Heart right ventricle (tissue), 16 donors: ENCODE measurements at places on chromosomes 2 and 18. TPM values are rescaled to one million over a fixed set of nuclear protein-coding genes. Genes with fewer than 3 reads are reported as not detected.

DNA sequence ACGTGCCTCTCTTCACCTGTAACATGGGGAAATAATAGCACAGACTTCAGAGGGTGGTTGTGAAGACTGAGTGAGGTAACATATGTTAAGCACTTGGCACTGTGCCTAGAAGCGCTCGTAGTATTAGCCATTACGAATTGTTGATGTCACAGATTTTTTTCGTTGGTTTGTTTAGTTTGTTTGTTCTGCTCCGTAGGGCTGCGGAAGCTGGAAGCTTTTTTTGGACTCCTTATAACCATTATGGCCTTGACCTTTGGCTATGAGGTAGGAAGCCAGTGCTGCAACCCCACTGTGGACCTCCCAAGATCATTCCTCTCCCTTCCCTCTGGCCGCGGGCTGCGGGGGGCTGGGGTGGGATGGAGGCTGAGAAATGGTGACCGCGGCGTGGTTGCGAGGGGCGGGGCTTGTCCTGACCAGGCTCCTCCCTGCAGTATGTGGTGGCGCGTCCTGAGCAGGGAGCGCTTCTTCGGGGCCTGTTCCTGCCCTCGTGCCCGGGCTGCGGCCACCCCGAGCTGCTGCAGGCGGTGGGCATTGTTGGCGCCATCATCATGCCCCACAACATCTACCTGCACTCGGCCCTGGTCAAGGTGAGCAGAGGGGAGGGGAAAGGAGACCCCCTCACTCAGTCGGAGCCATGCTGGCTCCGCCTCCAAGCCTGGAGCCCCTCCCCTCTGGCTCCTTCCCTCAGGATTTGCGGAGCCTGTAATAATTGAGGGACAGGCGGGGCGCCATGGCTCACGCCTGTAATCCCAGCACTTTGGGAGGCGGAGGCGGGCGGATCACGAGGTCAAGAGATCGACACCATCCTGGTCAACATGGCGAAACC is 5.5 kb downstream of the SLC11A1 start:
- peak; percentile 49 for DNase-seq

DNA sequence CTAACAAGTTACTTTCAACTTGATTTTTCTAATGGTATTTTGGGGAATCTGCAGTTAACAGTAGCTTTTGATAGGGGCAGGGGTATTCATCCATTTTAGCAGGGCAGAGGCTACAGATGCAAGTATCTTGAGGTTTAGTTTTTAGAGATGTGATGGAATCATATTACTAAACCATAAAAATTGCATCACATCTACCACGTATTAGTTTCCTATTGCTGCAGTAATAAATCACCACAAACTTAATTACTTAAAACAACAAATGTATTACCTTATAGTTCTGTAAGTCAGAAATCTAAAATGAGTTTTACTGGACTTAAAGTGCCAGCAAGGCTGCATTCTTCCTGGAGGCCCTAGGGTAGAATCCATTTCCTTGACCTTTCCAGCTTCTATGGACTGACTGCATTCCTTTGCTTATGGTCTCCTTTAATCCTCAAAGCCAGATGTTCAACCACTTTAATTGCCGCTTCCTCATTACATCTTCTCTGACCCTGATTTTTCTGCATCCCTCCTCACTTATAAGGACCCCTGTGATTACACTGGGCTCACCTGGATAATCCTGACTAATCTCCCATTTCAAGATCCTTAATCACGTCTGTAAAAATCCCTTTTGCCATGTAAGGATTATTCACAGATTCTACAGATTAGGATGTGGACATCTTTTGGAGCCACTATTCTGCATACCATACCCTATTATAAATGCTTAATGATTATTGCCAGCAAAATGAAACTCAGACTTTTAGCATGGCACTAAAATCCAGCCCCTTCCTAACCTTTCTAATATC is 21.9 kb upstream of the EXOC6B start:
- DNase-seq, result no peak

- DNase-seq, result no peak
Observed at GRCh38 chr2:113979191-113980128, 89.6 kb downstream of the ACTR3 start.

DNA sequence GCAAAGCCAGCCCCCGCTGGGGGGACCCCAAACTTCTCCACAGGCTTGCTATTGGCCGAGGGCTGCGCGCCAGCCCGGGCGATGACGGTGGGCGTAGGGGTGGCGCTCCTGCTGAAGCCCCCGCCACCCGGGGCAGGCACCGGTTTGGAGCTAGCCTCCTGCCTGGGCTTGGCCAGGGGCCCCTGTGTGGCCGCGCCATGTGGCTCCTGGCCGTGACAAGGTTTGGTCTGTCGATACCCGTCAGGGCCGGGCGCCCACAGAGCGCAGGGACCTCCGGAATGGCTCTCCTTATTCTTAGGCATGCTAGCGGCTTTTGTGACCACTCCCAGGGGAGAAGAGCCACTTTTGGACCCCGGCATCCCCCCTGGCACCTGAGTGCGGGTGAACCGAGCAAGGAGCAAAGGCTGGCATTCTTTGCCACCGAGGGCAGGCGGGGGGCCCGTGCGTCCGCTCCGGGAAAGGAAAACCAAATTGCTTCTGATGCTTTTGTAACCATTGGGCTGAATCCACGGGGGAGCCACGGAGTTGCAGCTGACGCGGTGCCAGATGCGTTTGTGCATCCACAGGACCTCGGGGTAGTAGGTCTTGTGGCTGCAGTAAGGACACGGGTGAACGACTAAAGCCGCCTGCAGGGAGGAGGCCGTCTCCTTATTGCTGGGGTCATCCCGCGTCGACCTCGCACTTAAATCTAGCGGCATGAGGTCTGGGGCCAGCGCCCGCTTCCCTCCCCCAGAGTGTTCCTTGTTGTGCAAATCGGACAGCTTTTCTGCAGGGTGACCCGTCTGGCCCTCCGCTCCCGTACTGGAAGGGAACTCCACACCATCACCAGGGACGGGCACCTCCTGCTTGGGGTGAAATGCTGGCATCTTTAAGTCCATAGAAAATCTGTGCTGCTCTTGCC is 115.6 kb downstream of the ZNF516 start:
- no peak for DNase-seq

DNA sequence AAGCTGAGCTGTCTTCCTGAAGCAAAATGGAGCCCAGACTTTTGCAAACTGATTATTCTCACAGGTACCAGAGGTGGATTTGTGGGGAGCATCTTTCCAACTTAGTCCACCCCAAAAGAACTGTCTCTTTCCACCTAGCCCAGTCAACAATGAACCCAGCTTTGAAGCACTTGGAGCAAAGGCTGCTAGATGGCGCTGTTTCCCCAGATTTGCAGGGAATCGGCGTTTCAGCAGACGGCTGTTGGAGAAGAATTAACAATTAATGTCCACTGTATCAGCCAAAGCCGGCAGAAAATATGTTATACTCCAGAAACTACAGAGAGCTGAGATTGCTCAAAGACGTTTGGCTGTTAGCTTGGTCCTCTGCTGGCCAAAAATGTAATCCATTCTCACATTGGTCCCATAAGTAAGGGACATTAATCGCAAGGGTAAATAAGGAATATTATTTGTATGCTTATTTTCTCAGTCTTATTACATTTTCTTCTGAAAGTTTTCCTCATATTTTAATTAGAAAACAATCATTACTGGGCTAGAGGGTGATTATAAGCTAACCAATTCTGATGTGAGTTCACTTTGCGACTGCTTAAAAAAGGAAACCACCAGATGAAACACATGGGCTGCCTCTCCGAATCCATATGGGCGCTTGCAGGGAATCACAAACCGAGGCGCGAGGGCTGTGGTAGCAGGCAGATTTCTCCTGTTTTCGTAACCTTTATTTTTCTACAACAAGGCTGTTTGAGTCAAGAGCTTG is 423.8 kb upstream of the MEX3C start:
- DNase-seq, result peak; percentile 28

- no peak for DNase-seq
Observed at GRCh38 chr2:1623906-1624445, 120.3 kb downstream of the PXDN start.

- DNase-seq, result no peak
Observed at GRCh38 chr2:214376618-214377285, 34.1 kb upstream of the VWC2L start.

DNA sequence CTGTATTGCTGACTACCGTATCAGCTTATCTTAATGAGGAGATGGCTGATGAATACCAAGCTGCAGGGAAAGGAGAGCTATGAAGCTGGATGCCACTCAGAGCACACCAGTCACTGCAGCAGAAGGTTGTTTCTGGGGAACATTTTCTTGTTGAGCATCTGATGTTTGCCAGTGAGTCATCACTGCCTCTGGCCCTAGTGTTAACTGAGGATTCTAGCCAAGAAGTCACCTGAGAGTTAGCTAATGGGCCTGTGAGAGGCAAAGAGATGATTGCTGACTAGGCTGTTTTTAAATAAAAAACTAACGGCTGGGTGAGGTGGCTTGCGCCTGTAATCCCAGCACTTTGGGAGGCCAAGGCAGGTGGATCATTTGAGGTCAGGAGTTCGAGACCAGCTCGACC is 37.9 kb downstream of the CCDC150 start:
- no peak for DNase-seq

- DNase-seq, result no peak
Observed at GRCh38 chr2:75474115-75474514, 86.6 kb downstream of the EVA1A start.

DNA sequence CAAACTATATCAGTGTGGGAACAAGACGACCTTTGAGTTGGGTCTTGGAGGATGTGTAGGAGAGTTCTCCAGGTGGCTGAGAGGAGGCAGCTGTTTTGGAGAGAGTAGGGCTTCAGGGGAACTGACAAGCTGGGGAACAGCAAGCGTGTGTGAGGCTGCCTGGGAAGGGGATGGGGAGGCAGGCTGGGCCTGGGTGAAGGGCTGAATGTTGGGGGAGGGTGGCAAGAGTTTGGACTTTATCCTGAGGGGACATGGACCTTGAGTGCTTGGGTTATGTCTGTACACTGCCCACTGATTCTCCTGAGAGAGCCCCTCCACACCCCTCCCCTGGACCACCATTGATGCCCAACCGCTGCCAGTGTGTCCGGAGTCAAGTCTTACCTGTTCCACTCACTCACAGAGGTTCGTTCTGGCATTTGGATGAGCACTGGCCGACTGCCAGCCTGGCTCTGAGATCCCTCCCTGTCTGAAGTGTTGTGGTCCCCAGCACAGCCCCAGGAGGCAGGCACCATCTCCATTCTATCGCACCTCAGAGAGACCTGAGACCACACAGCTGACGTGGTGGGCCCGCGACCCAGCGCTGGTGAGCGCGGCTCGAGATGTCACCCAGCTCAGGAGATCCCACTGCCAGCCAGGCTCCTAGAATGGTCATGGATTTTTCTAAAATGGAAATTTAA is 59.5 kb downstream of the DCDC2C start:
- no peak for DNase-seq

DNA sequence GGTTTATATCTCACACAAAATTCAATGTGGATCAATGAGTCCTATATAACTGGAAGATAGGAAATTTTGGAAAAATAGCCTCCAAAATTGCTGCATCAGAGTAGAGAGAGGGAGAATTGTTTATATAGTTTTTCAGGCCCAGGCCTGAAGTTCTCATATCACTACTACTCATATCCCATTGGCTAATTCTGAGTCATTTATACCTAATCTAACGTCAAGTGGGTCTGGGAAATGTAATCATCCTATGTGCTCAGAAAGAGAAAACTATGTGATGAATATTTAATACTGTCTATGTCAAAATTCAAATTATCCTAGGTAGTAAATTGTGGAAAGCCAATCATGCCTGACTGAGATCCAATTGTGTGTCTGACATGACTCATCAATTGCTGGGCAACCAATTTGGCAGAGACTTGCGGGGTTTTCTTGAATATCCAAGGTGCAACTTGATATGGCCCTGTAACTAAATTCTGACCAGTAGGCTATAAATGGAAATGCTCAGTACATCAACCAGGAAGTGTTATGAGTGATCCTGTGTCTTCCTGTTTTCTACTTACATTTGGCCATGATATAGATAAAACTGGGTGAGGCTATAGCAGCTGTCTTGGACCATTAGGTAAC is 744.4 kb downstream of the KCNJ3 start:
- no peak for DNase-seq

DNA sequence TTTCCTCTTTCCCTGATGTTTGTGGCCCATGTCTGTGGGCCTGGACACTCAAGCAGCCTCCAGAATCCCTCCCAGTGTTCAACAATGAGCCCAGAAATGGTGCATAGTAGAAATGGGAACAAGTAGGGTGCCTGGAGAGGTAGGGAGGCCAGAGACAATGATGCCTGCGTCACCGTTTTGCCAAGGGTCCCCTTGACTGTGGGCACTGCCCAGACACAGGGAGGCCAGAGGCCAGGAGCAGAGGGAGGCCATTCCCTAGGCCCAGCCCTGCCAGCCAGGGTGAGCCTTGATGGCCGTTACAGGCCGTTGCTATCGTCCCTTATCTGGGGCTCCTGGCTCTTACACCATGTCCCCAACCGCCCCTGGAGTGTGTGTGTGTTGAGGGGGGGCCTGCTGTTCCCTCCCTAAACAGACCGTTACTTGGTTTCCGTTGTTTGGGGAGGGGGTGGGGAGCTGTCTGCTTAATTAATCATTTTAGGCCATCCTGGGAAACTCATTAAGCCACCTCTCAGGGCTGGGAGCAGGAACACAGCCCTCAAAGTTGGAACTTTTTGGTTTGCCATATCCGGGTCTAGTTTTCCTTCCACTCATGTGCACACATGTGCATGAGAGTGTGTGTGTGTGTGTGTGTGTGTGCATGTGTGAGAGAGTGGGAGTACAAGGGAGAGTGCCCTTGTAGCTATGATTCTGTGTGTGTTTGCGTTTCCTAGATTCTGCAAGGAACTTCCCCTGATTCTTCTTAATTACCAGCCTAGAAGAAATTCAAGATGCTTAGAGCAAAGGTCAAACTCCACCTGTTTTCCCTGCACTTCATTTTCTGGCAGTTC is 135.2 kb upstream of the HAAO start:
- peak; percentile 84 for DNase-seq

- no peak for DNase-seq
Observed at GRCh38 chr2:206890179-206890578, 49.1 kb upstream of the CPO start.

GRCh38 chr18:49168281-49168985 is 217.7 kb upstream of the SMAD7 start:
- DNase-seq, result no peak

DNA sequence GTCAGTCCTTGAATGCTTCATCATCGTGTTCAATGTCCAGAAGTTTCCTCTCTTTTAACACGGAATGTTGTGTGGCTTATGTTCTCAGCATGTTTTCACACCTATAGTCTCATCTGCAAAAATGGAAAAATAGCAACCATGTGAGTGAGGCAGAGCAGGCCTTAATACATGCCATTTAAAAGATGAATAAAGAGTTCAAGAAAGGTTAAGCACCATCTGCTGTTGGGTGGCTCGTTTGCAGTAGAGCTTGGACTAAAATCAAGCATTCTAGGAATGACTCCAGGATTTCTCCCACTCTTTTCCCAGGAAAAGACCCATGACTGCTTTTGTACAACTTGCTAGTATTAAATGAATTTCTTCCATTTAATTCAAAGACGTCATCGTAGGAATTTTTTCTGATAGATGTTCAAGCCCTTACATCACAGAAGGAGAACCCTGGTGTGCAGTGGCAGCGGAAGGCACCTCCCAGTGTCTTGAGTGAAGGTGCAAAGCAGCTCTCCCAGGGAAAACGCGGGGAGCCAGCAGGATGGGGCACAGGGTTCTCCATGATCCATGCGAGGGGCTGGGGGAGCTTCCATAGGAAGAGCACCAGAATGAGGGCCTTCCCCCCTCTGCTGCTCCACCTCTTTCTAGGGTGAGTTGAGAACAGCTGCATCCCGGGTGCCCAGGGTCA is 9.6 kb downstream of the DCDC2C start:
- no peak for DNase-seq

Gene TWIST2
- 3.2 TPM for total RNA-seq

Gene SERPINB12
- total RNA-seq, result not detected

Gene SH2D6
- not detected for total RNA-seq

Gene PLGLB1
- 1.1 TPM for total RNA-seq

Gene MOCOS
- total RNA-seq, result 0.38 TPM

Gene CTAGE1
- not detected for total RNA-seq

Gene AOX1
- total RNA-seq, result 1.9 TPM

Gene KYNU
- 2.3 TPM for total RNA-seq

Gene ATOH8
- 14.5 TPM for total RNA-seq

Gene OSGEPL1
- 9.8 TPM for total RNA-seq
